ENCODE measurements at places on chromosomes 4 and X.

GRCh38 chr4:76546327-76546726 lies 111.3 kb downstream of the SHROOM3 start:
- DNase-seq = no peak

- no peak for DNase-seq
These were observed 1685.9 kb upstream of the TENM3 start for GRCh38 chr4:180557348-180557747.

- DNase-seq = no peak
These were observed 310.0 kb upstream of the AADAT start for GRCh38 chr4:170399581-170400293.

DNA sequence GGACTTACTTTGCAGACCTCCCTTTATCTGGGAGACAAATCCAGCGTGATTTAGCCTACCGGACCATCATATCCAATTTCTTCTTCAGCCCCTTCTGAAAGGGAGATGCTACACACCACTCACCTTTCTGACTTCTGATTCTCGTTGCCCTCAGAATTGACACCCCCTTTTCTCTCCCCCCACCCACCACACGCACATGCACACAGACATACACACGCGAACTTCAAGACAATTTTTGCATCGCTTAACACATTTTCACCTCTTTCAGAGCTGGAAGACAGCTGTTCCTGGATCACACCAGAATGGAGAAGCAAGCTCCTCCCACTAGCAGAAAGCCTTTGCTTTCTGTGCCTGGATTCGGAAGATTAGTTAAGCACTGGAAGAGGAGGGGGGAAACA lies 1.0 kb upstream of the SNCA start:
- peak; percentile 24 for DNase-seq

DNA sequence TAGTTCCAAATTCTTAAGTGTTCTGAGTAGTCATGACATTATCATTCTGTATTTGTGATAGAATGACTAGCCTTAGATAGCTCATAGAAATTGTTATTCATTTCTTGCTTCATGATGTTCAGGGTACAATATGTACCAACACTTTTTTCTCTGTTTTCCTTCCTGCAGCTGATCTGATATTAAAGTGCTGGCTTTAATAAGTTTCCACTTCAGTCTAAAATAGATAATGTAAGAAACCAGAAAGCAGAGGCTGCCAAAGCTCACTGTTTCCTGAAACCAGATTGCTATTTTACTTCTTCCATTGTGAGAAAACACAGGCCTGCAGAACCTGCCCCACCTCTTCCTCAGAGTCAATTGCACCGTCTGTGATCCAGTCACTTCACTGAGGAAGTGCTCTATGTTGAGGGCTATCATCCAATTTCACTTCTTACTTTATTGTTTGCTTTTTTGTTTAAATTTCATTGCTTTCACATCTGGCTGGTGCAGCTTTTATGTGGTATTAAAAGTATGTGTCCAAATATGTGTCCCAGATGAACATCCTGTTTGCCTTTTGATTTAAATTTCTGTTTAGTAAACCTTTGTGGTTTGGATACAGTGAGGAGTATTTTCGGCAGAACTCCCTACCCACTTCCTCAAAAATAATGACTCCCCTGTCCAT lies 652.1 kb downstream of the ANKRD50 start:
- DNase-seq = peak; percentile 16

- DNase-seq = no peak
These were observed 7.7 kb downstream of the AMMECR1 start for GRCh38 chrX:110310000-110310790.
